ENCODE measurements at places on chromosomes 1 and 21.

- no peak for DNase-seq
Observed at GRCh38 chr1:43786960-43787359, 79.6 kb downstream of the ST3GAL3 start.

- DNase-seq: no peak
Observed at GRCh38 chr1:76053021-76053420, 21.5 kb upstream of the ST6GALNAC3 start.

- no peak for DNase-seq
Observed at GRCh38 chr1:201599548-201599947, 60.6 kb downstream of the NAV1 start.

DNA sequence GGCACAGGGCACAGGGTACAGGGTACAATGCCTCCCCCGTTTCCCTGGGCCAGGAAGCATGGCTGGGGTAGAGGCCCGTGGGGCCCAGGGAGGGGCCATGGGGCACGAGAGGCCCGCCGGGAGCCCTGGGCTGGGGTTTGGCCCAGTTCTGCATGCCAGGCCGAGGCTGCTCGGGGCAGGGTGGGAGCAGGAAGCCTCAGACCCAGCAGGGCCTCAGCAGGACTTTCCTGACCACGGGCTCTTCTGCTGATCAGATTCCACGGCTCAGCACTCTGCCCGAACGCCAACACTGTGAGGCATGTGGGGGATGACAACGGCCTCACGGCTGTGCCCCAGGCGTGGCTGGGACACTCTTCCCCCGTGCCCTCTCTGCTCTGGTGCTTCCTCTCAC lies 104.3 kb downstream of the NPHP4 start:
- no peak for DNase-seq

DNA sequence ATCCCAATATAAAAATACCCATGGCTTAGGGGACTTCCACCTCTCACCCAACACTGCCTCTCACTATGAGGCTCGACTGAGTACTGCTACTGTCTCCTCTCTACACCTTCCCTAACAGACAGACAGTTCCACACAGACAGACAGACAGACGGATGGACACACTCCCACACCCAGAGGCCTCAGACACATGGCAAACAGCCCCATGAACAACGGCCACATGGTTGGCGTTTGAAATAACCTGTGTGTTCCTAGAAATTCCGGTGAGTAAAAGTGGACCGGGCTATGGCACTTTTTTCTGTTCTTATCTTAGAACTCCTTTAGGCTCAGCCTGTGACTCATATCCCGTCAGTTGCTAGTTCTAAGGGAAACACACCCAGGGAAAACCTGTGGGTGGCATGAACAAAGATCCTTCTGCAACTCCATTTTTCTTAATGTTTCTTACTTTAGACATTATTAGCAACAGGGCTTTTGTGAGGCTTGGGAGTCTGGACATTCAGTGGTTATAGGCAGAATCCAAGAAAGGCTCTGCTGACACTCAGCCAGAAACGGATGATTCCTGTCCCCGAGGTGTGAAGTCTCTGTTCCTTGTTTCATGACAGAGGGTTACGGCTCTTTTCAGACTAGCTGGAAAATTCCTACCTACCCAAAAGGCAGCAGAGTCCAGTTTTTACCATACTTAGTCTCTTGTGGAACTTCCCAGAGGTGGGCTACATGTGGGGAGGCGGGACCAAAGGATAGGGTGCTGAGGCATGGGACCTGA lies 90.5 kb upstream of the TLR5 start:
- peak; percentile 54 for DNase-seq

DNA sequence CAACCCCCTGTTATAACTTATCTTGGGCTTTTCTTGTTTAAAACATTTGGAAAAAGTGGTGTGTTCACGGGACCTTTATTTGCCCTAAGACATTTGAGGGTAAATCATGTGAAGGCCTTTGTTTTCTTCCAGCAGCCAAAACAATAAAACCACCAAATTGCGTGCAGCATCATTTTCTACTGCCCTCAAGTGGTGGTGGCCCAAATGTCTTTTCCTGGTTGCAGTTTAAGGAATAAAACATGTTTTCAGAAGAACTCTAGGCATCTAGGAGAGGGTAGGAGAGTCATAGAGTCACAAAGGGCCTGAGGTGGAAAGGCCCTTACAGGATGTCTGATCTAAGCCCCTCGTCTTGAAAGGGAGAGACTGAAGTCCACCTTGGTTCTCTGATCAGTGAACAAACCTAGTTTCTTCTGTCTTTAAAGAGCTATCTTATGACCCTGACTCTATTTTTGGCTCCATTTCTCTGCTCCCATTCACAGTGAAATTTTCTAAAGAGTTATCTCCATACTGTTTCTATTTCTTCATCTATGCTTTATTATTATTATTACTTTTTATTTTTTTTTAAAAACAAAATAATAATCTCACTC lies 16.0 kb upstream of the EPS15 start:
- peak; percentile 22 for DNase-seq

DNA sequence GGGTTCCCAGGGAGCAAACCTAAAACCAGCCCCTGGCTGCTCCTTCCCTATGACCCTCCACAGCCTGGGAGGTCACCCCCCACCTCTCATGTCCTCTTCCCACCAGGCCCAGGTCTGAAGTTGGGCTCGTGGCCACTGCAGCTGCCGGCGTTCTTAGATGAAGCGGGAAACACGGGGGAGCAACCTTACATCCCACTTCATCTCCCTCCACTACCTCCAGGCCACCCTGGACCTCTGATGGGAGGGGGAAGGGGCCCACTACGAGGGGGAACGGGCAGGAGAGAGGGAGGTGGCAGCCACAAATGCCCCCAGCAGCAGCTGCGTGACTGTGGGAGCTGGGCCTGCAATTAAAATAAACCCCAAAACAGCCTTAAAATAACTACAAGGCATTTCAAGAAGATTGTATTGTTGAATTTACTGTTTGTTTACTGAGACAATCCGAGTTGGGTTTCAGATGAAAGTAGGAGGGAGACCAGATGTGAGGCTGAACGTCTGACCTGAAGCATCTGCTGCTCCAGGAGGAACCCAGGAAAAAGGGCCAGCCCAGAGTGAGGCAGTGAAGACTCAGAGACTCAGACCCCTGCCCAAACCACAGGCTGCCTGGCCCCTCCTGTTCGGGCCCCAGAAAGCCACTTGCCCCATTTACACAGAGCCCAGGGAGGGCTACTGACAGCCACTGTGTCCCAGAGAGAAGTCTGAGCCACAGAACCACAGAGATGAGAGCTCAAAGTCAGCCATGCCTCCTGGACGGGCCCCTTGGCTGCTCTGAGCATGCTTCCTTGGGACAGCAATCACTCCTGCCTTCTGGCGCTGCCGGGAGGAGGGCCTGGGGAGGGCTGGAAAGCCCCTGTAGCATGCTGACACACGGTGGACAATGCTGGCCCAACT lies 59.8 kb downstream of the GLIS1 start:
- no peak for DNase-seq

DNA sequence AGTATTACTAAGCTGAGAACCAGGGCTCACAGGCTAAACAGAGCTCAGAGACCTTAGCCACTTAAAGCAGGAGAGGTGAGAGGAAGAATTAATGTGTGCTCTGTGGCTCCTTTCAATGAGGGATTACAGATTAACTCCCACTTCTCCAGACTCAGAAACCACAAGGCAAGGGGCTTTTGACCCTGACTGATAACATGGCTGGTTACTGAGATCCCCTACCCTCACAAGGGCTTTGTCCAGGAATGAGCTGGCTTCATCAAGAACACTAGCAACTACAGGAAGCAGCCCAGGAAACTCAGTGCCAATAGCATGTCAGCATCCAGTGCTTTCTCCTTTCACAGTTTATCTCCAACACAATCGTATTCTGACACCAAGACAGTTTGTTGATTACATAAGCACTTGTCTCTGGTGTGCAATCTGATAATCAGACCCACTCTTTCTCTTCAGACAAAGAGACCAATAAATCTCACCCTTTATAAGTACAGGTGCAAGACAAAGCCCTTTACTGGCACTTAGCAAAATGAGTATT lies 38.8 kb downstream of the ERI3 start:
- no peak for DNase-seq

GRCh38 chr21:37837381-37837780 lies 78.9 kb downstream of the KCNJ6 start:
- DNase-seq: no peak

DNA sequence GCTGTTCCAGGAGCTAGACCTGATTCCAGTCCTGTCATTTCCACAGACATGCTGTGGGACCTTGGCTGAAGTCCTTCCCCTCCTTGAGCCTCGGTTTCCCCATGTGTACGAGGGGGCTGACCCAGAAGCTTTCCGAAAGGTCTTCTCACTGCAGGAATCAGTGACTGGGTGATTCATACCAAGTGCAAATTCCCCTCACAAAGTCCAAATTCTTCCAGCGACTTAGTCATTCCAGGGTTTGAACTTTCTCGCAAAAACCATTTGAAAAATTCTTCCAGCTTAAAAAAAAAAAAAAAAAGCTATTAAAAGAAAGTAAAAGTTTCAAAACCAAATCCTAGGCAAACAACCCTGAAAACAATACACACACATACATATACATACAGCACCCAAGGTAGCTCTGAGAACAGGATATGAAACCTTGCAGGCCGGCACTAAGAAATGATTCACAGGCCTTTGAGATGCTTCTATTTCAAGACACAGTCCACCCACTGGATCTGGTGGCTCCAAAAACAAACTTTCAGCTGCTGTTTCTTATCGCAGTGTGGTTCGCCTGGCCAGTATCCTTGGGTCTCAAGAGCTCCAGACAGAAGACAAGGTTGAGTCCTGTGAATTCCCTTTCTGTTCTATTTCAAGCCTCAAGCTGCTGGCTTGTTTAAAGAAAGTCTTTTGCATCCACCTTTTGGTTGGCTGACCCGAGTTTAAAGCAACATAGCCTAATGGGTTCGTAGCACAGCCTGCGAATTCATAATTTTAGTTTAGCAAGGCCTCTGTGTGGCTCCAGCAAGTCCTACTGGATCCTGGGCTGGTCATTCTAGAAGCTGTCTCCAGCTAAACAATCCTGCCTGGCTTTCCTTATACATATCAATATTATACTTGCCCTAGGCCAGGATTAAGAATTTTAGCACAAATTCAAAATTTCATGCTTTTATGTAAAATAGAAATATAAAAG lies 18.0 kb upstream of the ID3 start:
- peak; percentile 76 for DNase-seq

- DNase-seq: no peak
Observed at GRCh38 chr1:116677474-116678062, 10.0 kb upstream of the IGSF3 start.

GRCh38 chr1:183310753-183311479 lies 107.3 kb downstream of the NMNAT2 start:
- DNase-seq: no peak

DNA sequence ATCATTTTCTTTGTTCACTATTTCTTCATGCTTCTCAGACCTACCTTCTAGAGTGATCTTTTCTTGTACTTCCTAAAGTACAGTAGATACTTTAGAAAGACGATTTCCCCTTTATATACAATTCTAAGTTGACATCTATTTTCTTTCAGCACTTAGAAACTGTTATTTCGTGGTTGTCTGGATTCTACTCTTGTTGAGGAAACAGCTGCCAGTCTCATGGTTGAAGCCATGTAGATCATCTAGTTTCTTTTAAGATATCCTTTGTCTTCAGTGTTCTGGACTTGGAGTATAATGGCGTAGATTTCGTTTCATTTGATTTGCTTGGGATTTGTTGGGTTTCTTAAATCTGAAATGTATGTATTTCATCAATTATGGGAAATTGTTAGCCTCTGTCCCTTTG lies 67.6 kb downstream of the PKN2 start:
- DNase-seq: no peak

GRCh38 chr1:212108981-212109380 lies 73.4 kb downstream of the DTL start:
- DNase-seq: no peak
